ENCODE measurements at places on chromosomes 1 and 21.

GRCh38 chr1:224377676-224378006 lies 21.0 kb downstream of the CNIH4 start:
- DNase-seq = no peak

- no peak for DNase-seq
Measured at GRCh38 chr1:229815076-229815475, 189.0 kb downstream of the URB2 start.

DNA sequence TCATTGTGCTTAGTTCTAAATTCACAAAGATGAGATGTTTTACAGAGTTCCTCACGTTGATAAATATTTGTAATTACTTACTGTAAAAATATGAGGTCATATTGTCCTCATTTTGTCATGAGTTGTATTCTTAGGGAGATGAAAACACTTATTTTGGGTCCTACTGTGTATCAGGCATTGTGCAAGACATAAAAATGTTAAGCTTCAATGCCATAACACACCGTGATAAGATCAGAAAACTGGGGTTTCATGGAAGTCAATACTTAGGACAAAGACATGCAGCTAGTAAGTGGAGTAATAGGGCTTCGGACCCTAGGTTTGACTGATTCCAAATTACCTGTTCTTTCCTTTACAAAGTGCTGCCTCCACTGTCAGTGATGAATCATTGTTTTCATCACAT lies 720.7 kb upstream of the ZP4 start:
- DNase-seq = no peak

- no peak for DNase-seq
Measured at GRCh38 chr1:33237579-33237978, 18.7 kb upstream of the ZNF362 start.

DNA sequence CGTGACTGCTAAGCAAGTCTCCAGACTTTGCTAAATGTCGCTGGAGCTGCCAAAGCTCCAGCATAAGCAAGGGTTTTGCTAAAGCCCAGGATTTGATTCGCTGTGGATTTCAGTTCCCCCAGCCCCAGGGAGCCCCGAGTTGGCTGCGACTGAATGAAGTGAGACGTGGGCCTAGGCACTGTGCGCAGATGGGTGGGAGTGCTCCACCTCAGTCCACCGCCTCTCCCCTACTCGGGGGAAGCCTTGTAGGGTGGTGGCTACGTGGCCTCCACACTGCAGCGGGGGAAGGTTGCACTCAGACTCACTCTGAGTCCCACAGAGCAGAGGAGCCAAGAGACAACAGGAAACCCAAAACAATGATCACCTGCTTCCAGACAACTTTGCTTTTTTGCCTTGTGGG lies 397.8 kb upstream of the VAMP3 start:
- DNase-seq = no peak

DNA sequence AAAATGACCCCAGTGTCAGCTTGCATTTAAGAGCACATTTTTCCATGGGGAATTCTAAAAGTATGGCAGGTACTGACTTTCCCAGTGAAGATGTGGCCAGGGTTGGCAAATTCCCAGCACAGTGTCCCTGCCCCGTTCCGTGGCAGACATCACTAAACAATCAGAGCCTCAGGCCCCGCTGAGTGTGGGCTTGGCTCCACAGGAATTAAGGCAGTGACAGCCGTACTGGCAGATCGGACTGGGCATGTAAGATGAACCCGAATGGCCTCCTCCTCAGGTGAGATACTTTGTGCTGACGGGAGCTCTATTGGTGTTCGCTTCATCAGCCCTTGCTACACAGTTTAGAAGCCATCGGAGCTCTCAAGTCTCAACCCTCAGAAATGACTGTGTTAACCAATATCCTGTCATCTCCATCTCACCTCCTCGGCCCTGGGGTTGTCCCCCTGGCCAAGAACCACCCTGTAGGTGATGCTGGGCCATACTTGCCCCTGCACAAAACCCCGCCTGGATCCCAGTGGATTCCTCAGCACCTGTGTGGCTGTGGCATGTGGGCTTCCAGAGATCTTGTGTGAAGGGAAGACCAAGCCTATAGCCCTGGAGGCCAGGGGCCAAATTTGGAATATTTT lies 29.0 kb upstream of the ABCG1 start:
- DNase-seq = no peak

DNA sequence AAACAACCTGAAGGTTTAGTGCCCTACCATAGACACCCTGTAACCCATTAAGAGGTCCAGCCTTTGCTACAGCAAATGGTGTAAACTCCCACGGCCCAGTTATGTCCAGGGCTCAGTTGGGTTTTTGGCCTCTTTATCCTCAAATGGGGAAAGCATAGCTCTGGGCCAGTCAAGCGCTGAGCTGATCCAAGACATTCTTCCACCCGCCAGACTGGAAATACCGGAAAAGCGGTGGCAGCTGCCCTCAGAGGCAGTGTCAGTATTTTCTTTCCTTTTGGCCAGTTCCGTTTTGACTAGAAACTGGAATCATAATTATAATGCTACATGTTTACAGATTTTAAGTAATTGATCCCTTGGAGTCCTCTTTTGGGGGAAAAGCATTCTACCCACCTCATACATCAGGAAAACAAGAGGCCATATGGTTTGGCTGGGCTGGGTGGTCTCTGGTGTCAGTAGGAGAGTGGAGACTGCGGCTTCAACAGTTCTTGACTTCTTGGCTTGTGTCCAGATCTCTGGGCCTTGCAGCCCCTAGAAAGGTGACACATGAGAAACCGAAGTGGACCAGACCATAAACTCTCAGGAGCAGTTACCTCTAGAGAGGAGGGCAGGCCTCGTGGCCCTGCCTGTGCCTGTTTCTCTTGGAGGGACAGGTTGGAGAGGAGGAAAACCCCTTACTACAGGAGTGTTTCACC lies 30.2 kb upstream of the CLDN14 start:
- no peak for DNase-seq

GRCh38 chr21:37079211-37079824 lies 6.3 kb downstream of the TTC3 start:
- no peak for DNase-seq

- no peak for DNase-seq
Measured at GRCh38 chr1:64263856-64264255, 60.4 kb downstream of the UBE2U start.

GRCh38 chr1:201429736-201430501 lies 8.4 kb upstream of the TNNI1 start:
- DNase-seq = no peak

DNA sequence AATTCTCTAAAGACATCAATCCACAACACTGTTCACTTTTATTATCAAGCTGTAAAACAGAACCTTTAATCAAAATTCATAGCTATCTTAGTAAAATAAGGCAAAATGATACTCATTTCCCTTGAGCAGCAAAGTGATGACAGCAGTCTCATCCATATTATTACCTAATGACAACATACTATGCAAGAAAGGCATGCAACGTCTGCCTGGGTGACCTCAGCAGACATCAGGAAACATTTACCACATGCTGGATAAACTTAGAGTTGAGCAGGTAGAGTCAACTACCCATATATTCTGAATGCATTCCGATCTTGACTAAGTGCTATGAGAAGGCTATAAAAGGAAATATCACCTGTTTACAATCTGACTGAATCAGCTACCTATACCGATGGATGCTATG lies 145.1 kb downstream of the SIPA1L2 start:
- DNase-seq = no peak

DNA sequence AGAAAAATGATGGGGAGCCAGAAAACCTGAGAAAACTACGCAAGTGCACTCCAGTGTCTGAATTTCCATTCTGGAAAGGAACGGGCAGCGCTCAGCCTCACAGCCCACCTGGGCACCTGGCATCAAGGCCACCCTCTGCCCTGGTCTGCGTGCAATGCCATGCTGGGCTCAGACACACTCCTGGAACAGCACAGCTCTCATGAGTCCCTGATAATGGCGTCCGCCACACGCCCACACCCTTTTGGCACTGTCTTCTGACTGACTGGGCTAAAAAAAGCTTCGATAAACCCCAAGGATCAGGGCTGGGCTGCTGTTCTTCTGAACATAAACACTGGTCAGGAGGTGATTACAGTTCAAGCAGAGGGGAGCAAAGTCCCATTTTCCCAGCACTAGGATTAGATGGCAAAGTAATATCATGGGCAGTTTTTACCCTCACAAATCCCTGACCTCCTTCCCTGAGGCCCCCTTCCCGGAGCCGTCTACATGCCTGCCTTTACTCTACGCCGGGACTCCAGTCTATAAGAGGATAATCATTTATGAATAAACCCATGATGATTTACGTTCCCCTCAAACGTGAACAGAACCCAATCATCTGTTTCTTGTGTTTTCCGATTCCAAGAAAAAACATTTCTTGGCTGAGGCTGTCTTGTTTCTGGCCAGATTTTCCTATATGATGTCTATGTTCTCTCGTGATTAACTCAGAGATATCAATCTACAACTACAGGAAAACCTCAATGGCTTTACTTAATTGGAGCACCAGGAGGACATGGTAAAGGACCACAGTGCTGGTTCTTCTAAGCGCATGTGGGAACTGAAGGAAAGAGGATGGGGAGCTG lies 22.6 kb downstream of the RCAN1 start:
- no peak for DNase-seq

- DNase-seq = no peak
Measured at GRCh38 chr1:89069951-89070350, 4.9 kb upstream of the GBP1 start.

GRCh38 chr1:208007938-208008342 lies 97.0 kb upstream of the CD34 start:
- no peak for DNase-seq

DNA sequence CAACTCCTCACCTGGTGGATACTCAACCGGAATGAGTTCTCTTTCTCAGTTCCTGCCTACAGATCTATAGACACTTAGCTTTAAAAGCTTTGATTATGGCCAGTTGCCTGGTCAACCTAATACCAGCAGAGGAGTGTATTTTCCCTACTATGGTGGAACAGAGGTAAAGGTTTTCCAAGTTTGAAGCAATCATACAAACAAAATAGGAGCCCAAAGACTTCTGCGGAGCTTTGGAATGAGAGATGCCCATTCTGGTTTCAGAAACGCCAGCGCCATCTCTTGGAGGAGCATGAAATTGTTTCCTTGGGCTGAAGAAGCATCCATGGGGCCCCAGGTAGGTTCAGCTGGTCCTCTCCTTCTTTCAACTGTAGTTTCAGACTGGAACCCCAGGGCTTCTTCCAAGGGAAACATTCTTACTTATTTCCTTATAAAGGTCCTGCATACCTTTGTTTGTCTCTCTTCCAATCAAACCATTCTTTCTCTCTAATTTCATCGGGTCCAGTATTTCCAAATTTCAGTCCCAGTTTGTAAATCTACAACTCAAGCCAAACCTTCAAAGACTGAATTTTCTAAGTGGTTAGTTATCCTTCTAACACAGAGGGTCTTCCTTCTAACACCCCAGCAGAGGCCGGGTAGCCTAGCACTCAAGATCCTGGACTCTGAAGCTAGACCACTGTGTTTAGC lies 95.9 kb downstream of the KCNJ15 start:
- DNase-seq = no peak

DNA sequence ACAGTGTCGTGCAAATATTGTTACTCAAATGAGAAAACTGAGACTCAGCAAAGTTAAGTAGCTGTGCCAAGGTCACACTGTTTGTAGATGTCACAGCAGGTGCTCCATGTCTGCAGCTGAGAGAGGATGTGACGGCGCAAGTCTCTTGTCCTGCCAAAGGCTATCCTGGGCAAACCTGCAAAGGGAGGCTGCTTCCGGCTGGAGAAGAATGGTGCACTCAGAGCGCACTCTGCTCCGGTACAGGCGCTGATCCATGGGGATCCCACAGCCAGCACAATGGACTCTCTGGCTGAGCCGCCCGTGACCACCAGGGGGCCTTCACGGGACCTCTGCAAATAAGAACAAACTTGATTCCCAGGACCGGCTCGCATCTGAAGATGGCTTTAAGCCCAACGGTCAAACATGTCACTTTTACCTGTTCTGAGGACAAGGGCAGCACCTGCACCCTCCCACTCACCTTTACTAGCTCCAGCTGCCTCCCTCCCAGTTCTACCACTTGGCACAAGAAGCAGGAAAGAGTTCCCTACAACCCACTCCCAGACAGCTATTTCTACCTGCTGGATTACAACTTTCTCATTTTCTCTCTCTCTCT lies 21.9 kb downstream of the RD3 start:
- DNase-seq = peak; percentile 38

DNA sequence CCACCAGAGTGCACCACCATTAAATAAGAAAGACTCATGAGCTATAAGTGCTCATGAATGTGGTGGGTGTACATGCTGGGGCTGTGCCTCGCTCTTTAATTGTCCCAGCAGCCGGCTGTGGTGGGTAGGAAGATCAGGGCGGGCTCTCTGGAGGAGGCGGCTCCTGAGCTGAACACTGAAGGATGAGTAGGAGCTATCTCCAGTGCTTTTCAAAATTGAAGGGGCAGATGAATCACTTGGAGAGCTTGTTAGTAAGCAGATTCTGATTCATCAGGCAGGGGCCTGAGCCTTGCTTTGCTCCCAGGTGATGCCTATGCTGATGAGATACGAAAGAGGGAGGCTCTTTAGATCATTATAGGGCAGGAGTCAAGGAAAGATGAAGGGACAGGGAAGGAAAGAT lies 54.1 kb downstream of the ETS2 start:
- DNase-seq = no peak

All from DMS 273 treated with DMSO at 0.1 percent for 48 hours (cell line).